ENCODE measurements at places on chromosomes 3 and 15.

DNA sequence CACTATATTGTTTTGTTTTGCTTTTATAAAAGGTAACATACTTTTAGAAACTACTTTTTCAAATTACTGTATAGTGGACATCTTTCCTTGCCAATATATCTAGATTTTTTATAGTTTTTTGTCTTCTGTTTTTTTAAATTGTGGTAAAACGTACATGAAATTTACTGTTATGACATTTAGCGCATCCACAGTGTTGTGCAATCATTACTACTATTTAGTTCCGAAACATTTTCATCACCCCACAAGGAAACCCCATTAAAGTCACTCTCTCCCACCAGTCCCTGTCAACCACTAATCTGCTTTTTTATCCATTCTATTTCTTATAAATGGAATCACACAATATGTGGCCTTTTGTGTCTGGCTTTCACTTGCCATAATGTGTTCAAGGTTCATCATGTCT, 54.8 kb downstream of the TMEM266 start:
- DNase-seq = no peak

GRCh38 chr3:23984934-23985333, 39.8 kb downstream of the NR1D2 start:
- no peak for DNase-seq

DNA sequence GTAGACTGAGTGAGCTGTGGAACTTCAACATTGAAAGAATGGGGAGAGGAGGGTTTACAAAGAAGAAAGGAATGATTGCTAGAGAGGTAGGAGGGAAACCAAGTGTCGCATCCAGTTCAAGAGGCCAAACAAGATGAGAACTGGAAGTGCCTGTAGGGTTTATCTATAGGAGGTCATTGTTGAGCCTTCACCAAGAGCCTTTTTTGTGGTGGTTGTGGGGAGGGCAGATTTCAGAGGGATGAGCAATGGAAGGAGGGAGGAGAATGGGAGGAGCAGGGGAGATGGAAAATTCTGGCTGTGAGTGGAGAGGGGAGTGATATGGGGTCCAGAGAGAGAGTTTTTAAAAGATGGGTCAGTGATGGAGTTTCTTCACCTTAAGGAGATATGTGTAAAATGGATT, 8.5 kb downstream of the PDIA5 start:
- DNase-seq = no peak

- DNase-seq = peak; percentile 86
These were observed 29.5 kb upstream of the VEPH1 start for GRCh38 chr3:157532529-157533297.

DNA sequence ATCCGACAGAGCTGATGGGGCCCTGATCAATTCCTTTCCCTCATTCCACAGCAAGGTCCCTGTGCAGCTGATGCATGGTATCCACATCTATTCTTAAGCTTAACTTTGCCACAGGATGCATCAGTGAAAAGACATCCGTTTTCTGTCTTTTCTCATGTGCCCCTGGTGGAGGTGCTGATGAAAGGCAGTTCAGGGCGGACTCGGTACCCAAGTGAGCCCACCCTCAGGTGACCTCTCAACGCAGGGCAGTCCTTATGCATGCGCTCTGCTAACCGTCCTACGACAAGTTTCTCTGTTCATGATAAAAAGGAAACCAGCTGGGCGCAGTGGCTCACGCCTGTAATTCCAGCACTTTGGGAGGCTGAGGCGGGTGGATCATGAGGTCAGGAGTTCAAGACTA, 251.4 kb downstream of the ADAMTS17 start:
- DNase-seq = no peak

DNA sequence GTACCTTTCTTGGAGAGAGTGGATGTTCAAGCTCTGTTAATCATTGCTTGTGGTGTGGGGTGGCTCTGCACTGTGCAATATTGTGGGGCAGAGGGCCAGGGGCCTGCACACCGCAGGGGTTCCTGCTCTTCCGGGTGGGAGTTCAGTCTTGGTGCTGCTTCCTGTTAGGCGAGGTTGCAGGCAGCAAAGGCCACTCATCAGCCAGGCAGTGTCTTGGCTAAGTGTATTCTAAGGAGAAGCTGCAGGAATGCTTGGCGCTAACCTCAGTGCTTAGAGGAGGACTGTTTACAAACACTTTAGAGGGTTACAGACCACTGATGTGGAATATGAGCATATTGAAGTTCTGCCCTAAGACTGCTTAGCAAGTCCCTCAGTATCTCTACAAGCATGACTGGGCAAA, 81.7 kb downstream of the CEP63 start:
- DNase-seq = no peak

GRCh38 chr3:140541975-140542653, 135.8 kb upstream of the TRIM42 start:
- DNase-seq = no peak

DNA sequence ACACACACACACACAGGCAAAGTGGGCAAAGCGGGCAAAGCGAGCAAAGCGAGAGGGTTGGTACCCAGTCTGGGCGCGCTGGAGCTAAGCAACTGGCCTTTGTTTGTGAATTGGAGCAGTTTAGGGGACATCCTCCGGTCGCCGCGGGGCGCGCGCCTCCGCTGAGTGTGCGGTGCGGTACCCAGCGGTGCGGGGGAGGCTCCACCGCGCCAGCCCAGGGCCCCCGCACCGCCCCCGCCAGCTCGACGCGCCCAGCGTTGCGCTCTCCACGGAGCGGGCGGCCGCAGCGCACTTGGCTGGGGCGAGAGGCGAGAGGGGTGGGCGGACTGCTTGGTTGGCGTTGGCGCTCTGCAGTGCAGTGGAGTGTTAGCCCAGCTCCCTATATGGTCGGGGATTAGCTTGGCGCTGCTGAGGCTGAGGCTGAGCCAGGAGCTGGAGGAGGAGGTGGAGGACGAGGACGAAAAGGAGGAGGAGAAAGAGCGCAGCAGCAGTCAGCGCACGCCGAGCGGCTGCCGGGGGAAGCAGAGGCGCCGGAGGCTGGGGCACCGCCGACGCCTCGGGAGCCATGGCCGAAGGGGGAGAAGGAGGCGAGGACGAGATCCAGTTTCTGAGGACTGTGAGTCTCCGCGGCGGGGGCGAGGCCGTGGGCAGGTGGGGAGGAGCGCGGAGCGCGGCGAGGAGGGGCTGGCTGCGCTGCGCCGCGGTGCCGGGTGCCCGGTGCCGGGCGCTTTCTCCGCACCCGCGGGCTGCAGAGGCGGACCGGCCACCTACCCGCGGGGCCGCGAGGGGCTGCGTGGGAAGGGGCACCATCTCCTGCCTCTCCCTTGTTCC, at the start of gene RYR3:
RYR3 (plus strand) TSS at position 487 of the 831 bp plus-strand sequence; CDS start at position 566, 79 bp downstream.
- peak; percentile 84 for DNase-seq

DNA sequence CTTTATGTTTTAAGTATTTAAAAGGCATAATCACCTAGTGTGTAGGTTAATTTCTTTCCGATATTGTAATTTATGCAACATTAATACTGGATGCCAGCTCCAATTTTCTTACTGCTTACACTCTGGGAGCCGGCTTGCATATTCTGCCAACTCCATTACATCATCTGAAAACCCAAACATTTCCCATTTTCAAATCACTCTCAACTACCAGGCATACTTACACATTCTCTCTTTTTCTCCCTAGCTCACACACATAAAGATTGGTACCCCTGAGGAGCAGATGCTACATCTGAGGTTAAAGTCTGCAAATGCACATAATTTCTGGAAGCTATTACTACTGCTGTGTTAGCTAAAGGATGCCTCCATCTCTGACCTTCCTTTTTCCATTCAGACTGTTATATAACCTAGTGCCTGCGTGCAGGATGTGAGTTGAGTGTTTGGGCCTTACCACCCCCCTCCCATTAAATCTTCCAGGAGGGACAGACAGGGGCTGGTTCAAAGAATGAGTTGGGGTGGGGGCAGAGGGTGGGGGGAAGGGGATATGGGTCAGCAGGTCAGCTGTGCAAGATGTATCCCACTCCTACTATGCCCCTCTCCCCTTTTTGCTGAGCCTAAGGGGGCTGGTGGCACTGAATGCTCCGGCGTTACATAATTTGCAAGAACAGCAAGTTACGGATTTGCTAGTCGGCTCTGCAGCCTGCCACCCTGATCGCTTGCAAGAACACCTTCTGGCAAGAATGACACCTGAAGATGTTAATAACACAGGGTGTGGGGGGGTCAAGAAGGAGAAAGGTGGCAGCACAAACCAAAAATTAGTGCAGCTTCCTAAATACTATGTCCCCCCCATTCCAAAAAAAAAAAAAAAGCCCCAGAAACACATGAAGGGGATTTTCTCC, 2.5 kb downstream of the RORA start:
- no peak for DNase-seq

GRCh38 chr15:72285927-72286516, 13.7 kb upstream of the PARP6 start:
- peak; percentile 69 for DNase-seq

GRCh38 chr15:101481381-101481705, 8.2 kb downstream of the PCSK6 start:
- no peak for DNase-seq

DNA sequence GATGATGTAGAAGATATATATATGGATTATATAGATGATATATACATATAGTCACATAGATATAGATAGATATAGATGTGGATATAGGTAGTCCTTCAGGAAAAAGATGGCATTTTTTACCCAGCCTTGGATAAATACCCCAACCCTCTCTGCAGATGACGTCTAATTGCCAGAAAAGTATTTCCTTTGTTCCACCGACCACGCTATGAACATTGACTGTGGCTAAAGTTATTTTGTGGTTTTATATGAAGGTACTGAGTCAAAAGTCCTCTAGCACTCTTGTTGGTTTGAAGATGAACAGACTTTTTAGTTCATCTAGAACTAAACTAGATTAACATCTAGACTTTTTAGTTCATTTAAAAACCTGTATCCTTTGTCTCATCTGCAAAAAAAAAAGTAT, 207.7 kb downstream of the PLOD2 start:
- no peak for DNase-seq

- no peak for DNase-seq
These were observed 209.2 kb downstream of the TBL1XR1 start for GRCh38 chr3:176987901-176988650.

Data from neural progenitor cell (in vitro differentiated cells).